ENCODE measurements at places on chromosomes 2 and 18.

GRCh38 chr18:2513616-2514015 lies 57.7 kb downstream of the METTL4 start:
- no peak for DNase-seq

DNA sequence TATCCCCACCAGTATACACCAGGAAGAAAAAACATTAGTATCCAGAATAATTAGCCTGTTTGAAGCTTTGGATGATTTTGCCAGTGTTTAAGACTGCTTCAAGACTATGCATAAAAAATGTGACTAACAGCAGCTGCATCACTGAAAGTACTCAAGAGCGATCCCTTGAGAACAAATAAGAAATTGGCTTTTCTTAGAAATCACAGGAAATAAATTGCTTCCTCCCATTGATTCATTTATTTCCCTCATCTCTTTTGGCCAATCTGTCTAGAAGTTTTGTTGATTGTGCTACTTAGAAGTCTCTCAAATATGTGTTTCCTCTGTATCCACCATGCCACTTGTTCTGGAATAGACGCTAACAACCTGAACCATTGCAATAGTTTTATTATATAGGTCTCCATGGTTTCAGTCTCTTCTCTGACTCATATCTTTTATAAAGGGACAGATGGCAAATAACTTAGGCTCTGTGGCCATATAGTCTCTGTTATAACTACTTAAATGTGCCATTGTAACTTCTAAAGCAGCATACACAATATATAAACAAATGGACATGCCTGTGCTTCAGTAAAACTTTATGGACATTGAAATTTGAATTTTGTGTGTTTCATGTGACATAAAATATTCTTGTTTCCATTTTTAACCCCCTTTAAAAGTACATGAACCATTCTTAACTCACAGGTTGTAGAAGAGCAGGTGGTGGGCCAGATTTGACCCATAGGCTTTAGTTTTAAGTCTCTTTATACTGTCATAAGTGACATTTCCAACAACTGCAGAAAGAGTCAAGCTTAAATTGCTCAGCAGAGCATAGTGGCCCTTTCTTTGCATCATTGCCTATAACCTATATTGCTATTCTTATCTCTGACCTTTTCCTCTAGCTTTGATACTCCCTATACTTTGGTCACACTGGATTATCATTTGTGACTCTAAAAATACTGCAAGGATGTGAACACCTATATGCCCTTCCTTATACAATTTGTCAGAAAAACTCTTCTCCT lies 123.9 kb downstream of the MC4R start:
- no peak for DNase-seq

- no peak for DNase-seq
These were observed 163.0 kb downstream of the FIGN start for GRCh38 chr2:163572850-163573249.

GRCh38 chr2:200263279-200263678 lies 43.2 kb upstream of the SPATS2L start:
- DNase-seq: no peak

GRCh38 chr2:128714851-128715312 lies 396.2 kb upstream of the HS6ST1 start:
- no peak for DNase-seq

DNA sequence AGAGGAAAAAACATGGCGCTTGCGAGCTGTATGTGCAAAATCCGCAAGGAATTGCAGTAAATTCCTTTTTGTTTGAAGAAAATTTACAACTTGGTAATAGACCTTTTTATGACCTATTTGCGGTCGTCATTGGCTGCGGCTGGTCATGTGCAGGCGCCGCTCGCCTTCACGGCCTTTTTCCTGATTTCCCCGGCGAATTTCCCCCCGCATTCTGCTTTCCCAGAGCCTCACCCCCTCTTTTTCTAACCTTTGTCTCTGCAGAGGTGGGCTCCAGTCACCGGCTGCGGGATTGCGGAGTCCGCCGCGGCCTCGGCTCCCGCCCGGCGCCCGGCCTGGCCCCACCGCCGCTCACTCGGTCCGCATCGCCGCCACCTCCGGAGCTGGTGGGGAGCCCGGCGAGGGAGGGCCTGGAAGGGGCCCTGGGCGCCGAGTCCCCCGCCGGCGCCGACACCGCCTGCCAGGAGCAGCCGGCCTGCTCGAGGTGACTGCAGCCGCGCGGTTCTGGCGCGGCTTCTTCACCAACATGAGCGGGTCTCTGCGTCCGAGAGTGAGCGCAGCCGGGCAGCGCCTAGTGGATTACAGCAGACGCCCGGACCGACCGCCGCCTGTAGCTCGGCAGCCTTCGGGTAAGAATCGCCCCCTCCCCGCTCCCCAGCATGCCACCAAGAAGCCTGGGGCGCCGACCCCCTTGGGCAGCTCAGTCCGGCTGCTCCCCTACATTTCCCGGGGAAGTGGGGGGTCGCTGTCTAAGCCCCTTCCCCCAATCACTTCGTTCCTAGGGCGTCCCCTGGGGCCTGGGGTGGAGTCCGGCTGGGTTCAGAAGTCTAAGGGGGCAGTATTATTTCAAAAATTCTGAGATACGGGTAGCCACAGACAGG lies 7.1 kb downstream of the HOXD8 start:
- DNase-seq: no peak

GRCh38 chr18:31426871-31427406 lies 20.6 kb upstream of the DSG3 start:
- no peak for DNase-seq

GRCh38 chr2:105796791-105797190 lies 52.1 kb downstream of the NCK2 start:
- no peak for DNase-seq

DNA sequence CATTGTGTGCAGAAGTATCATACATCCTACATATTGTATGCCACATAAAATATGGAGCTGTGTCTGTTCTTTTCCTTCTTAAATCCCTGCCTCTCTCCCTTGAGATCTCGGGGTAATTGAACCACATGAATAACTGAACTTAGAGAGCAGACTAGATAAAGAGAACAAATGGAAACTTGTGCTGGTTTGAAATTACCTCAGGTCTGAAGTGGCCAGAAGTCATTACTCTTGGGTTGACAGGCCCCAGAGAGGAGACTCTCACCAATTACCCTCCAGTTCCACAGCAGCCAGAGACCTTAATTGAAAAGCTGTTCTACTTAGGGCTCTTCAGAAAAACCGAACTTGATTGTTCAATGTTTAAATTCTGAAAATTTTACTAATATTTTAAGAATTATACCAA lies 5.0 kb upstream of the ADAM17 start:
- DNase-seq: no peak

DNA sequence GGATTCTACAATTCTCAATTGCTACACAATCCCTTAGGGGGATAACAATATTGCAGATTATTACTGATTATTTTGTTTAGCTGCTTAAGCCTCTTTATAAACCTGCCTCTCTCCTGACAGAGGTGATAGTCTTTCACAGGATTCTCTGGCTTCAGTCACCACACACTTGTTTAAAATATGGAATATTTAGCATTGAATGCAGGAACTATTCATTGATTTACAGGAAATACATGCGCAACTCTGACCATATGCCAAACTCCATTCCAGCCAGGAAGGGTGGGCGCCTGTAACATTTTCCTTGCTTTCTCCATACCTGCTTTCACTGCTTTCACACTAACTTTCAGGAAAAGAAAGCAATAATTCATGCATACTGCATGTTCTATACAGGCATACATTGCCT lies 44.8 kb upstream of the ARHGAP15 start:
- DNase-seq: no peak

GRCh38 chr2:232419245-232420072 lies 12.8 kb downstream of the ALPG start:
- DNase-seq: no peak

GRCh38 chr2:175840256-175840655 lies 161.8 kb downstream of the LNPK start:
- DNase-seq: no peak

- no peak for DNase-seq
These were observed 155.0 kb upstream of the REG3G start for GRCh38 chr2:78870343-78870967.

GRCh38 chr2:144753416-144753815 lies 233.5 kb upstream of the ZEB2 start:
- DNase-seq: no peak

DNA sequence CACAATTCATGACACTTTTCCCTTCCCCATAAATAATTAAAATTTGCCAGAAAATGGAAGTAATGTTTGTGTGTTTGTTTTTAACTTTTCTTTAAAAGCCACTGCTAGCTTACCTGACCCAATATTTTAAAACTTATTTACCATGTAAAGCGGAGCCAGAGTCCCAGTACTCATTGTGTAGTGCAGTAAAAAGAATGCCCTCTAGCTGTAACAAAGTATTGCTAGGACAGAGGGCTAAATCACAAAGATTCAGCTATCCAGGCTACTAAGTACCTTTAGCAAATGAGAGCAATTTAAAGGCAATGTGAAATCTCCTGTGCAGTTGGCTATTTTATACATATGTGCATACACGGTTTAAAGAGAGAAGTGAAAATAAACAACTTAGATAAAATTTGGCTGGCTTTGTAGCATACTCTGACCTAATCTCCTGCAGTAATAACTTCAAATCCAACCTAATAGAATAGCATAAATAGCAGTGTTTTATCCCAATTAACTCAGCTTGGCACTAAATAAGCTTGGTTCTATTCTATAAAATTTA lies 997.4 kb upstream of the PIK3C3 start:
- no peak for DNase-seq

GRCh38 chr18:45731716-45732115 lies 7.7 kb downstream of the SLC14A1 start:
- no peak for DNase-seq

DNA sequence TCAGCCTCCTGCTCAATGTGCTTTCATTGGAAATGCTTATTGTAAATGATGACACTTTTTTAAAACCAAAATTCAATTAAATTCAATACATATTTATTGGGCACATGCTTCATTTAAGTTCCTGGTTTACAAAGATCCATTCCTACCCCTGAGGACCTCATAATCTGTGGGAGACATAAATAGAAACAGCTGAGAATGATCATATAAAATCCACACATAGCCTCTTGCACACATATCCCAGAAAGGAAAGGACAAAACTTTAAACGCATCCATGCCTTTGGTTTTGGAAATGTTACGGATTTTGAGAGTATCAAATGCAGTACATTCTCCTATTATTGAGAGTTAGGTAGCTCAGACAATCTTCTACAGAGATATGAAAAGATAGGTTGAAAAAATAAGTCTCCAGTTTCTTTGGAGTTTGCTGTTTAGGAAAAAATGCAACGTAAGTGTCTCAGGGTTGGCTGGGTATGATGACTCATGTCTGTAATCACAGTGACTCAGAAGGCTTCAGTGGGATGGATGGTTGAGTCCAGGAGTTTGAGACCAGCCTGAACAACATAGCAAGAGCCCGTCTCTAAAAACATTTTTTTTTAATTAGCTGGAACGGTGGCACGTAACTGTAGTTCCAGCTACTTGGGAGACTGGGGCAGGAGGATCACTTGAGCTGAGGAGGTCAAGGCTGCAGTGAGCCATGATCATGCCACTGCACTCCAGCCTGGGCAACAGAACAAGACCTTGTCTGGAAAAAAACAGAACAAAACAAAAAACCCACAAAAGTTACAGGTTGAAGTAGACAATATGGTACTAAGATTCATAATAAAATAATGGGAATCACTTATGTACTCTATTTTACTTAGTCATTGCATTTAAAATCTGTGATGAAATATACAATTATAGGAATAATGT lies 3.9 kb upstream of the PRELID3A start:
- no peak for DNase-seq

DNA sequence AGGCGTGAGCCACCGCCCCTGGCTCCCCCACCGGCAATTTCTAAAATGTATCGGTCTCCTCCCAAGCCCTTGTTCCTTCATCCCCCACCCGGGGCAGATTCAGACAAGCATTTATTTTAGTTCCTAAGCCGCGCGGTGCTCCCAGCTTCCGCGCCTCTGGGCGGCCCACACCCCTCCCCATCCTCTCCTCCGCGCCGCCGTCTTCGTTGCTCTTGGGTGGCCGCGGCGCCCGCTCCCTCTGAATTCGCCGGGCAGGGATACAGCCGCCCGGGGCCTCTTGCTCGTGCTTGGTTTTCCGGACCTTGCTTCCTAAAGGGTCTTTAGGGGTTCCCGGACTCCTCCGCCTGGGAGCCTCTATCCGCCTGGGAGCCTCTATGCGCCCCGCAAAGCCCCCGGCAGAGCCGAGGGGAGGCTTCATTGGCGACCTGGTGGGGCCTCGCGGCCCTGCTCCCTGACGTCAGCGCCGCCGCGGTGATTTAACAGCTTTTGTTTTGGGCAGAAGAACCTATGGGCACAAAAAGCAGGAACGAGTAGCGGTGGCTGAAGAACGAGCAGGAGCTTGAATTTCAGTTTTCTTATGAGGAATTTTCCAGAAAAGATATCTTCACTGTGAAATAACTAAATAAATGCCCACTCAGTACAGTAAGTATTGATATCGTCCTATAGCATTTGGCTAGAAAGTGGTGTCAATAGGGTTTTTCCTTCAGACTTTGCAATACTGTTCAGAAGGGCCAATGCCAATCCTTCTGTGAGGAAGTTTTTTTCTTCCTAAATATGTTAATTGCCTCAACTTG lies 37.3 kb downstream of the PRKRA start:
- DNase-seq: peak; percentile 36

DNA sequence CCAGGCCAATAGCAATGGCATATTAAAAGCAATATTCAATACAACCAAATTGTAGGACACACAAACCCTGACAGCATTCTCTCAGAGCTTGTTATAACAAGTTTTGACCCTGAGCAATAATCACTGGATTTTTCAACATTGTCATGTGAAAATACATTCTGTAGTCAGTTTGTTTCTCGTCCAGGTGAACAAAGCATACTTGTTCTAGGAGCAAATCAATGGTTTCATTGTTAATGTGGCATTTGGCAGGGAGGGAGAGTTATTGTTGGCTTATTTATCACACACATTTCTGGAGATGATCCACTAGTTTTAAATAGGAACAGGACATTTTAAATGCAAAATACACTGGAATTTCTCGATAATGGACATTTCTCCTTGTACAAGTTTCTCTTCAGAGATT lies 69.9 kb upstream of the L3MBTL4 start:
- no peak for DNase-seq

DNA sequence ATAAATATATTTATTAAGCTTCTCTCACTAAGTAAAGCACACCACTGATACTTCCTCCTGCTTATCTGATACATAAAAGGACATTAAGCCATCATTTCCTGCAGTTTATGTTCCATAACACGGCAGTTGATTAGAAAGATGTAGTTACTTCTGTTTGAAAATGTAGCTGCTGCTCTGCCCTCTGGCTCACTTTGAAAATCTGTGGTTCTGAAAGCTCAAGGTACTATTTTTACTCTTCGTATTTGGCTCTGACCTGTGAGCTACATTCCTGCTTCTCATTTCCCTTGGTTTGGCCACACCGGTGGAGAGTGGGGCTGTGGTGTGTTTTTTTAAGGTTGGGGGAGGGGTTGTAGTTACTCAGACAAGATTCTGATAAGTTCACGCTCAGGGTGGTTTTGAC lies 12.8 kb upstream of the TTN start:
- DNase-seq: no peak
